Forelimb muscle (tissue), 1 donor: ENCODE measurements at places on chromosomes 6 and 20. TPM values are rescaled to one million over a fixed set of nuclear protein-coding genes. Genes with fewer than 3 reads are reported as not detected.

Gene SIM1
- polyA plus RNA-seq = 3.9 TPM

DNA sequence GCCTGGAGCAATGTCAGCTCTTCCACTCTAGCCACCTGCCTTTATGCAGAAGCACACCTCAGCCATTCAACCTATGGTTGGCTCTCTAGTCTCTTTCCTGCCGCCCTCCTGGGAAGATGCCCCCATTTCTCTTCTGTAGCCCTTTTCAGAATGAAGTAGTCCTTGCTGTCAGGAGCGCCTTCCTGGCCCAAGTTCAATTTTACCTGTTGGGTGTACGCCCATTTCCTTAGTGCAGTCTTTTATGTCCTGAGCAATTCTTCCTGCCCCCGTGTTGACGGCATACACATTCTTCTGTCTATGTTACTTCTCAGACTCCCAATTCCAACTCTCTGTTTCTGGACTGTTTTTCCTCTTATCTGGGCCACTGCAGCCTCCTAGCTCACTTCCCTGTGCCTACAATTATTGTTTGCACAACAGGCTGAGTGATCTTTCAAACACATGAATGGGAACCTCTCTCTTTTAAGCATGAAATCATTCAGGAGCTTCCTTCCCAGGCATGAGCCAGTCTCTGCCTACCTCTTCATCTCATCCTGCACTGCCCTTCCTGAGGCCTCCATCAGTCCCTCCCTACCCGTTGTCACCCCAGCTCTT is 389.2 kb downstream of the CD83 start:
- no peak for DNase-seq

Gene ZSCAN23
- polyA plus RNA-seq = 6.8 TPM

Gene CPNE5
- polyA plus RNA-seq = 17.6 TPM

DNA sequence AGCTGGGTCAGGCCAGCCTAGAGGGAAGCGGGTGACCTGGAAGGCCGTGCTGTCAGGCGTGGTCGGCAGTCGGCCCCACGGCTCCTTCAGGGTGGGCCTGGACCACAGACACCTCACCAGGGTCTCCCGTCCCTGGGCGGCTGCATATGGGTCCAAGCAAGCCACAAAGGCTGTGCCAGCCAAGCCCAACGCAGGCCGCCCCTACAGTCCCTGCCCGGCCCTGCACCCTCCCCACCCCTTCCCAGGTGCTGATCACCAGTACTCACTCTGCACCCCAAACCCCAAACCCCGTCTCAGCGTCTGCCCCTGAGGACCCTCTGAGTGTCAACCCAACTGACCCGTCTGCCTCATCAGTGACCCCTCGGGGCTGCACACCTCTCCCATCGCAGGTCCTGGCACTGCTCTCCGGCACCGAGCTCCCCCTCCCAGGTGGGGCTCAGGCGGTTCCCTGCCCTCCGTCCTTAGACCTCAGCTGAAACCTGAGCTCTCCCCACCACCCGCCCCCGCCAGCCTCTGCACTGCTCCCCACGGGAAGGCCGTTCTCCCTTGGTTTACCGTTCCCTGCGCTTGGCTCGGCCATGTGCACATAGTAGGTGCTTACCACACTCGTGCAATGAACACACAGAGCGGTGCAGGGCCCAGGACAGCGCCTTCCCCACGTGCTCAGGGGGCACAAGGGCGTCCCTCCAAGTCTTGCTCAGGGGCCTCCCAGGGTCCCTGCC is 1.5 kb upstream of the PPDPF start:
- no peak for DNase-seq

DNA sequence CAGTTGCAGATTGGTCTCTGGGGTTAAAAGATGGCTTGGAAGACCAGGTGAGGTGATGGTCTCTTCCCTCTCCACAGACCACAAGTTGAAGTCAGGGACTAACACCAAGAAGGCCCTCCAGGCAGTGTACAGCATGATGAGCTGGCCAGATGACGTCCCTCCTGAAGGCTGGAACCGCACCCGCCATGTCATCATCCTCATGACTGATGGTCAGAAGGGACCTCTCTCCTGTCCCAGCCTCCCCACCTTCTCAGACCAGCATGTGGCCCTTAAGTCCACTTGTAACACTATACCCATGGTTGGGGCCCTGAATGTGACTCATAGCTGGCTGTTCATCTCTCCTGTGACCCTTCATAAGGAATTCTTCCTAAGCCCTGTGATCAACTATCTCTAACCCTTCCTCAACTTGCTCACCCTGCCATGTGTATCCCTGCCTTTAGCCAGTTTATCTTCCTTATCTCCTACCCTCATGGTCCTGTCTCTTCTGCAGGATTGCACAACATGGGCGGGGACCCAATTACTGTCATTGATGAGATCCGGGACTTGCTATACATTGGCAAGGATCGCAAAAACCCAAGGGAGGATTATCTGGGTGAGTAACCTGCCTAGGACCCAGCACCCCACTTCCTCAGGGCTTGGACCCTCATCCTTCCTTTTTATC is 3.0 kb downstream of the CFB start:
- no peak for DNase-seq

Gene BNIP5
- 0.09 TPM for polyA plus RNA-seq

DNA sequence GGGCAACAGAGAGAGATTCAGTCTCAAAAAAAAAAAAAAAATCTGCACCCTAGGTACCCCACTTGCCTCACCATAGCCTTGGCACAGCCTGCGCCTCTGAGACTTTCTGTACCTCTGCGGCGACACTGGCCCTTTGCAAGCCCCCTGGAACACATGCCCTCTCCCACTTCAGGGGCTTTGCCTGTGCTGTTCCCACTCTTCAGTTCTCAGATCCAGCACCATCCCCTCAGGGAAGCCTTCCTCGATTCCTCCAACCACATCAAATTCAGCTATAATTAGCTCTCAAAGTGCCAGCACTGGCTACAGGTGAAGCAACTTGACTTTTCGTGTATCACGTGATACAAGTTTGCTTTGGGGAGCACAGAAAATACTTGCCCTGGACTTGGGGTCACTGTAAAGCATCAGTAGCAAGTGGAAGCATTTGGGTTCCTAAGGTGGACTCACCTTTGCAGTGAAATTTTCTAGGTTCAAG is 2.1 kb upstream of the UBE2V1 start:
- DNase-seq = no peak

DNA sequence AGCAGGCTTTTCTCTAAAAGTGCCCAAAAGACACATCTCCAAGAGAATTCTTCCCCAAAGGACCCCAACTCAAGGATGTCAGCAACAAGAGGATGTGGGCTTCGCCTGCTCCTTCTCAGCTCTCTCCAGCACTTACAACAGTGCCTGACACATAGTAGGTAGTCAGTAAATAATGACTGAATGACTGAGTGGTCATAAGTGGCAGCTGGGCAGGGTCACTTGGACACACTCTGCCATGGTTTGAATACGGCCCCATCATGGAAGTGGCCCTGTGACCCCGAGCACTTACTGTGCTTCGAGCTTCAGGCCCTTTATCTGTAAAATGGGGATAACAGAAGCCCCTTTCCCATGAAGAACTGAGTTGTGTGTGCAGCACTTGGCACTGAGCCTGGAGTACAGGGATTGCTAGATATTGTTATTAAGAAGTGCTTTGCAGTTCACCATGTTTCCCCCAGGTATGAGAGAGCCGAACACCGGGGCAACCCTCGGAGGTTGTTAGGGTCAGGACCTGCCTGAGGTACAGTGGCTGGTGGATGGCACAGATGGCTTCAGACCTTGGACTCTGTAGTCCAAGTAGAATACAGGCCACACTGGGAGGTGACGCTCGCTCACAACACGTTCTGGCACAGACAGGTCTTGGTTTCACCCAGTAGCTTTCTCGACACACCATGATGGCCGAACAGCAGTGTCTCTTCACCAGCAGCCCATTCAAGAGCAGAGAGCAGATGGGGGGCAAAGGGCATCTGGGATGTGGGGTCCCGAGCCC is 56.0 kb downstream of the NOL4L start:
- DNase-seq = no peak

Gene MICA
- 5.1 TPM for polyA plus RNA-seq

DNA sequence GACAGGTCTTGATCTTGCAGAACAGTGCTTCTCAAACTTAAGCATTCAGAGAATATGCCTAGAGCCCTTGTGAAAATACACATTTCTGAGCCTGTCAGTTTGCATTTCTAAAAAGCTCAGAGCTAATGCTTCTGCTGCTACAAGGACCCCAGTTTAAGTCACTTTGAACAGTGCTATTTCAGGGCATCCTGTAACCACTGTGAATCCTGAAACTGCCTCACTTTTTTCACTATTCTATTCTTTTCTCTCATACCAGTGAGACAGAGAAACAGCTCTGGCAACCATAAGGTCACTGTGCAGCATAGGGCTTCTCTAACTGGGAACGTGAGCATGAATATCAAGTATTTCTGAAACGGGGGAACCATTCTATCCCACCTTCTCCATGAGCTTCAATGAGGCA is 51.2 kb downstream of the LGSN start:
- no peak for DNase-seq

Gene DLL1
- polyA plus RNA-seq = 17.1 TPM
